ENCODE measurements at places on chromosomes 7 and 10.

GRCh38 chr10:61904733-61905725, 3.5 kb downstream of the ARID5B start:
- no peak for DNase-seq

- DNase-seq: no peak
Measured at GRCh38 chr7:117017702-117018266, 64.5 kb downstream of the ST7 start.

DNA sequence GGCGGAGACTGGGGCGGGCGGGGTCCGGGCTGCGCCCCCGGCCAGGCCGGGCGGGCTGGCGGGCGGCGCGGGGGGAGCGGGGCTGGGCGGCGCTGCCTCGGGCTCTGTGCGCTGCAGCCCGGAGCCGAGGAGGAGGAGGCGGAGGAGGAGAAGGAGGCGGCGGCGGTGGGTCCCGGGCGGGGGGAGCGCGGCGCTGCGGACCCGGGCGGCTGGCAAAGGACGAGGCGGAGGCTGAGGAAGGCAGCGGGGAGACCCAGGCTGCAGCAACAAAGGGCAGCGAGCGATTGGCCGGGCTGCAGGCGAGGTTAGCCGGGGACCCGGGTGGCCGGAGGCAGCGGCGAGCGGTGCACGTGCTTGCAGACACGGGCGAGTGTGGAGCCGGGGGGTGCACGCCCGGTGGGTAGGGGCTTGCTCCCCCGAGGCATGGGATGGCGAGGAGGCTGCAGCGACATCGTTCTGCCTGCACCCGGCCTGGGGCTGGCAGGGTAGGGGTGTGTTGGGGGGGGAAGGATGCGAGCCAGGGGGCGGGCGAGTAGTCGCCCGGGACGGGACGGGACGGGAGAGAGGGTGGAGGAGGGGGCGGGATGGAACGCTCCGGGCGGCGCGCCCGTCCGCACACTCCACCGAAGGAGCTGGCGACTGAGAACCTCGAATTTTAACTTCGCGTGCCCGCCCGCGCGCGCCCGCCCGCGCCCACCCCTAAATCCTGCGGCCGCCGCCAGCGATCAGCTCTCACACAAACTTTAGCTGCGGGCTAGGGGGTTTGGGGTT, 844 bp upstream of the KAT6B start:
- DNase-seq: peak; percentile 28

DNA sequence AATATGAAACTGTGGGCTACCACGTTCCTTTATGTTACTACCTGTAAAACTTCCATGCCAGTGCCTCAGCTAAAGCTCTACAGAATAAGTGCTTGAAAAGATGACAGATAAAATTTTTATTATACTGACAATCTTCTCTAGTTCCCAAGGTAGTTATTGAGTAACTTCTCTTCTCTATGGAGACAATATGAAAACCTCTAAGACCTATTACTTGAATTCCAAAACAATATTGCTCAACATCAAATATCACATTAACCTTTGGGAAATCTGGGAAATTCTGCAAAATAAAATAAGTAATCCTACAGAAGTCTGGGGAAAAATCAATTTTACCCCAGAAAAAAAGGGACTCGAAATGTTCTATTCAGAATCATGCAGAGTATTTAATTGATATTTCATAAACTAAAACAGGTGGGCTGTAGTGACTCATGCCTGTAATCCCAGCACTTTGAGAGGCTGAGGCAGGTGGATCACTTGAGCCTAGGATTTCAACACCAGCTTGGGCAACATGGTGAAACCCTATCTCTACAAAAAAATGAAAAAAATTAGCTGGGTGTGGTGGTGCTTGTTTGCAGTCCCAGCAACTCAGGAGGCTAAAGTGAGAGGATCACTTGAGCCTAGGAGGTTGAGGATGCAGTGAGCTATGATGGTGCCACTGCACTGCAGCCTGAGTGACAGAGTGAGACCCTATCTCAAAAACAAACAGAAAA, 23.8 kb upstream of the ANK3 start:
- no peak for DNase-seq

DNA sequence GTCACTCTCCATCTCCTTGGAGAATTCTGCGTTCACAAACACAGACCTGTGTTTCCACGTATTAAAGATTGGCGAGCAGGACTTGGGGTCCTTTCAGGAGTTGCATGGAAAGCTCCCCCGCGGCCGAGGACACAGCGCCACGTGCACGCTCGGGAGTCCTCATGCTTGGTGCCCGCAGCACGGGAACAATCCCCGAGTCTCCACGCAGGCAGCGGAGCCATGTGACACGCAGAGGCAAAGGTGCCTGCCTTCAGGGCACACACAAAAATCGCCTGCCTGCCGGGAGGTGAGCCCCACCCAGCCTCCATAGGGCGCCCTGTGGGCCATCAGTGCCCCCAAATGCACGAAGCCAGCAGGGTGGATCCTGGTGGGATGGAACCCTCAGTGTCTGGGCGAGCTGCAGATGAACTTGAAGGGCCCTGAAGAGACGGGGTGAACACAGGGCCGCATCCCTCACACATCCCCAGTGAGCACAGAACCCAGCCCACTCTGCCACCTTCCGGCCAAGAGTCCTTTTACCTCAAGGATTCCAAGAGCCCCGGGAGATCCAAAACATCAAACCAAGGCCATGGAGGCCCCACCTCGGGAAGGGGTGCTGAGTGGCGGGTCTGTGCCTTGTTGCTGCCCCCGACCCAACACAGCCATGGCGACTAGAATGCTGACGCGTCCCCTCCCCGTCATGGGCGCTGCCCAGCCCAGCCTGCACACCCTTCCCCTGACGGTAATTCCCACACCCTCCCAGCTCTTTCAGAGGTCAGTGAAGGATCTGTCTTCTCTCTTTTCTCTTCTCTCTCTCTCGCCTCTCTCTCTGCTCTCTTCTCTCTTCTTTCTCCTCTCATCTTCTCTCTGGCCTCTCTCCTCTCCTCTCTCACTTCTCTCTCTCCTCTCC, 55.9 kb downstream of the CFAP46 start:
- no peak for DNase-seq

DNA sequence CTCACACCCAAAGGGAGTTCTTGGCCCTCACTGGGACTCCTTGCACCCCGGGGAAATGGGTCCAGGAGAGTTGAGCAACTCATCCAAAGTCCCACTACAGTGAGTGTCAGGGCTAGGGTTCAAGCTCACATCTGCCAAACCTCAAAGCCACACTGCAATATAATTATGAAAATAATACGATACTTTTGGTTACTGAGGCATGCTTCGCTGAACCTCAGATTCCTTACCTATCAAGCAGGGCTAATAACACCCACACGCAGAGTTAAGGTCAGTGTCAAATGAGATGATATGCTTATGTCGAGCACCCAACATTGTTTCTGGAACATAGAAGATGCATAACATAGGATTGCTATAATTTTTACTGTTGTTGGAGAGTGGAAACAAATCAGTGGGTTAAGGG, 58.2 kb downstream of the BPGM start:
- no peak for DNase-seq

DNA sequence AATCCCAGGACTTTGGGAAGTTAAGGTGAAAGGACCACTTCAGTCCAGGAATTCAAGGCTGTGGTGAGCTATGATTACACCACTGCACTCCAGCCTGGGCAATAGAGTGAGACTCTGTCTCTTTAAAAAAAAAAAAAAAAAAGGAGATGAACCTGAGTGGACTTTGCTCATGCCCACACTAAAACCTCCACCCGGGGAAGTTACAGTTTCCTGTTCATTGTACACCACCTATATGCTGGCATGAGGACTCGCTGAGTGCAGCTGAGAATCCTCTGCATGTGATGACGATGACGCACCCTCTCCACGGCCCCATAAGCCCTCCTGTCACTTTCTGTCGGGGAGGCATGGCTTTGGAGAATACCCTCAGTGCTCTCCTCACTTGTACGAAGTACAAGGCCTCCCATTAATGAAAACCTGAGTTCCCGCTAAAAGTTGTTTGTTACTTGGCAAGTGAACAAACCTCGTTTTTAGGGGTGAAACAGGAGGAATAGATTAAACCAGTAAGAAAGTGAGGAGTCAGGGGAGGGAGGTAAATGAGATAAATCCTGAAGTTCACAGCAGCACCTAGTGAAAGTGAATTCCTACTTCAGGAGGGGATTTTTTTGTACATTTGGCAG, 15.9 kb downstream of the TMEM176B start:
- DNase-seq: no peak

DNA sequence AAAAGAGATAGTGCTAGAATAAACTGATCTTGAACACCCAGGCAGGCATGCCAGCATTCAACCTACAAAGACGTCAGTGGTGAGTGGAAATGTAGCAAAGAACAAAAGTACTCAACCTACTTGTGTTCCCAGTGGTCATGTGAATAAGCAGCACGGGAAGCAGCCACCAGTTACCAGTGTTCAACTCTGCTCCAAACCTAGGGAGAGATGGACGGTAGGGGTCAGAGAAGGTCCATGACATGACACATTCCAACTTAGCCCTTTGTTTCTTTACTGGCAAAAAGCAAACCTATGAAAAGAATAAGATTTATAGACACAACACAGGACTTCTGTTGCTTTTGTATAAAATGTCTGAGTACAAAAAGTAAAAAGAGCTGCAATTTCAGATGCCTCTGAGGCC, 511.4 kb downstream of the XPNPEP1 start:
- no peak for DNase-seq

DNA sequence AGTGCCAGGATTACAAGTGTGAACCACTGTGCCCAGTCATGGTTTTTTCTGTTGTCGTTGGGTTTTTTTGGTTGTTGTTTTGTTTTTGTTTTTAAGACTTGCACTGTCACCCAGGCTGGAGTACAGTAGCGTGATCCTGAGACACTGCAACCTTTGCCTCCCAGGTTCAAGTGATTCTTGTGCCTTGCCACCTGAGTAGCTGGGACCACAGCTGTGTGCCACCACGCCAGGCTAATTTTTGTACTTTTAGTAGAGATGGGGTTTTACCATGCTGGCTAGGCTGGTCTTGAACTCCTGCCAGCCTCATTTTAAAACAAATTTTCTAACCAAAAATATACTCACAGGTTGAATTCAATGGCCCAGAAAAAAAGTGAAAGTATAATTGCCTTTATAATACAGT, 174.1 kb downstream of the AHR start:
- DNase-seq: no peak

DNA sequence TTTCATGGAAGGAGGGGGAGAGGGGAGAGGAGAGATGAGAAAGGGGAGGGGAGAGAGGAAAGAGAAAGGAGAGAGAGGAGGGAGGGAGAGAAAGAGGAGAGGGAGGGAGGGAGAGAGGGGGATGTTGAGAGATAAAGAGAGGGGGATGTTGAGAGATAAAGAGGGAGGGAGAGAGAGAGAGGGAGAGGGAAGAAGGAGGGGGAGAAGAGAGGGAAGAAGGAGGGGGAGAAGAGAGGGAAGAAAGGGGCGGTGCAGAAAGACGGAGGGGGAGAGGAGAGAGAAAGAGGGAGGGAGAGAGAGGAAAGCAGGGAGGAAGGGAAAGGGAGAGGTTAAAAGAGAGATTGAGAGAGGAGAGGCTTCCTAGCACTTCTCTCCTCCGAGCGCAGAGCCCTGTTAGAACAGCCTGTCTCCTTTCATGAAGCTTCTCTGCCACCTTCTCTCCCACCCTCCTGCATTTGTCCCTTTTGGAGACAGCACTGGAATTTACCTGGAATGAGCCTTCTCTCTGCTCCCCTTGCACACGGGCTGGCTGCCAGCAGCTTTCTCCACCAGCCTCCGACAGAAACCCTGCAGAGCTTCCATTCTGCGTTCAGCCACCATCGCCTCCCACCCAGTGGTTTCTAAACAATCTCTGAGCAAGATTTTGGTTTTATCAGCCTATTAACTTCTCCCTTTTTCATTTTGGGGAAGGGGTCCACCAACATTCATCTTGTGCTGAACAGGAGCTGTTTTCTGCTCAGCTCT, 74.0 kb upstream of the CARD11 start:
- DNase-seq: no peak

- DNase-seq: no peak
Measured at GRCh38 chr7:30585675-30586074, 9.0 kb upstream of the GARS1 start.

- DNase-seq: no peak
Measured at GRCh38 chr7:45978010-45978681, 57.1 kb upstream of the IGFBP3 start.

- no peak for DNase-seq
Measured at GRCh38 chr7:29878081-29878688, 71.9 kb downstream of the WIPF3 start.
